Osteoblast (primary cell): ENCODE measurements at places on chromosomes 11 and 22.

DNA sequence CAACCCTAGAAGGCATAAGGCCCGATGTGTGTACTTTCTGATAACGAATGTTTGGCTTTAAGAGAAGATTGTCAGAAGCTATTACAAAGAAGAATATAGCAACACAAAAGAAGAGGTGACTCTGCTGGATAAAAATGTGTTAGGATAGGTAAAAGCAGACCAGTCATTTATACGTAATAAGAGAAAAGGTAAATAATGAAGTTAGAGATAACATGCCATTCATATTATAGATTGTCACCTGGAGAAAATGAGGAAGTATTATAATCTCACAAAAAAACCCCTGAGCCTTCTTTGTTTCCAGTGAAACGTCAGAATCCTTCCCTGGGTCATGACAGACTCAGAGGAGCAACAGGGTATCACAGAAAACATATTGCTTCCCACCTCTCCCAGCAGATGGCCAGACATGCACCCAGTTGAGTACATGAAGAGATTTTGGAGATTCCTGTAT lies 36.1 kb downstream of the PPFIA1 start:
- DNase-seq, result no peak

DNA sequence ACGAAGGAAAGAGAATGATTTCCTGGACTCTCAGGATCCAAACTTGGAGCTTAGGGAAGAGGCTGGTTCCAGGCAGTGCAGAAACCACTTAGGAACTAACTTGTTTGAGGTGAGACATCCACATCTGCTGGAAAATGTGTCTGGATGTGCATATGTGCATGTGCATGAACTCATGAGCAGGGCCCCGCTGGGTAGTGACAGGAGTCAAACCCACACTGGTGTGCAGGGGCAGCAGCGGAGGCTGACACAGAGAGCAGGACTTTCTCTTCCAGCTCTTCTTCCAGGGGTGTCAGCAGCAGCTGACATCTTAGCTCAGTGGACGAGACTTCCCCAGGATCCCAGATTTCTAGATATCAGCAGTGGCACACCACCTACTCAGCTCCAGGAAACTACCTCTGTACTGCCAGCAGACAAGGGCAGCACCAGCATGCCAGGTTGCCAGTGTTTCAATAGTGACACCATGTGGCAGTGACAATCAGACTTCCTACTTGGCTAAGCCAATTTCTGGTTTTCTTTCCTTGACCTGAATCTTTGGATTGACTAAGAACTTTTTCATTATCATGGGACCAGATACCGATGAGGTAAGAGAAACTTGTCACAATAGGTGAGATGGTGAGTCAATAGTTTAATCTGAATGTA lies 227.5 kb upstream of the ZC3H12C start:
- no peak for DNase-seq

- peak; percentile 61 for DNase-seq
Measured at GRCh38 chr11:12280838-12281565, 96.4 kb upstream of the PARVA start.

DNA sequence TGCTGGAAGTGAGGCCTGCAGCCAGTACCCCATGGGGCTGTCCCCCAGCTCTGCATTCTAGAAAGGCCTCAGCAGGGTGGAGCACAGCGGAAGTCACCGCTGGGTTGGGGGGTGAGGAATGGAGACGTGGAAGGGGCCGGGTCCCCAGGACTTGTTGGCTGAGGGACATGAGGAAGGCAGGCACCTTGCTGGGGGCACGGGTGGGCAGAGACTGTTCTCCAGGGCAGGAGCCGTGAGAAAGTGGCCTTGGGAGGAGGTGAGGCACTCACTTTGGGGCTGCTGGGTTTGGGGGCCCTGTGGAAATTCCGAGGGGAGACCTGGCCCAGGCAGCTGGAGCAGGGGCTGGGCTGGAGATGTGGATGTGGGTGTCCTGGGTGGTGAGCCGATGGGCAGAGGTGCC lies 5.0 kb downstream of the TNNI2 start:
- DNase-seq, result no peak

GRCh38 chr22:47474464-47474863 lies 712.0 kb downstream of the TBC1D22A start:
- DNase-seq, result no peak

- DNase-seq, result no peak
Measured at GRCh38 chr11:36362902-36363301, 66.8 kb downstream of the PRR5L start.

DNA sequence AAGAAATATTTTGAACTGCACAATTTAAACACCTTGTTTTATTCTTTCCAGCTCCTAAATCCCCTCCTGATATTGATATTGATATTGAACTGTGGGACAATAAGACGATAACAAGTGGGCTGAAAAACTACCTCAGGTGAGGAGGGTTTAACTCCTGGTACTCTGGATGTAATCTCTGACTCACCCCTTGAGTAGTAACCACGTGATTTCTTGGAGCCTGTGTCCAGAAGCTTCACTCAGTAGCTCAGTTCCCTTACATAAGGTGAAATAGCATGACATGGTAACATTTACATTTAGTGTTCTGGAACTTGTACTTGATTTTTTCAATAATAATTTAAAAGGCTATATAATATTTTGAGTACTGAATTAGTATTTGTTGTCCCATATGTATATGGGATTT lies 168.0 kb downstream of the PGR start:
- no peak for DNase-seq

DNA sequence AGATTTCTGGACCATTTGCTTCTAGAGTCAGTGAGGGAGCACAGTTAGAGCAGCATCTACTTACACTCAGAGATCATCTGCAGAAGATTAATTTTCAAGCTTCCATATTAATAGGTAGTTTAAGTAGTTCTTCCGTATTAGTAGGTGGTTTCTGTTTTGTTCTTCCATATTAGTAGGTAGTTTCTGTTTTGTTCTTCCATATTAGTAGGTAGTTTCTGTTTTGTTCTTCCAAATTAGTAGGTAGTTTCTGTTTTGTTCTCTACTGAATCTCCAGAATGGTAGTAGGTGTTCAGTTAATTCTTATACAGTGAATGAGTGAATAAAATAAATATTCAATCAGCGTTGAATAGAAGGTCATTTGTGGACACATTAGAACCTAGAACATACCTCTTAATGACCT lies 175.7 kb downstream of the TMEM135 start:
- no peak for DNase-seq

DNA sequence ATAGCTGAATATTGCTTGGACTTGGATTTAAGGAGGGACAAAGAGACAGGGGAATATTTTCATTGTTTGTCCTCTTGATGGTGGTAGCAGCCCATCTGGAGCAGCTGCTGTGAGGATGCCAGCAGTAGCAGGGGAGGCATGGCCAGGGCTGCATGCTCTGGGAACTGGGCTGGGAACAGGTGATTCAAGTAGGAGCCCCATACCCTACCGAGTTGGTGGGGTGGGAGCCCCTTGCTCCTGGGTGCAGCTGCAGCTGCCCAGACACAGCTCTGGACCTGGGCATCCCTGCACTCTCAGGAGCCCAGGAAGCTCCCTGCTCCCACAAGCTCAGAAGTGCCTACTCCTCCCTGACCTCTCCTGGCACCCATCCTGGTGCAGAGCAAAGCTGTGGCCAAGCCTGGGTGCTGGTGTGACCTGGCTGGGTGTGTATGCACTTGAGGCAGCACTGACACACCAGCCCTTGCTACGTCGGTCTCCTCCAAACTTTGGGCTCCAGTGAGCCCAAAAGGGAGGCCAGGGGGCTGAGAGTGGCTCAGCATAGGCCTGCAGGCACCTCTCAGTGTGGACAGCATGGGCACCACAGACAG lies 341.8 kb upstream of the CCDC179 start:
- DNase-seq, result no peak

DNA sequence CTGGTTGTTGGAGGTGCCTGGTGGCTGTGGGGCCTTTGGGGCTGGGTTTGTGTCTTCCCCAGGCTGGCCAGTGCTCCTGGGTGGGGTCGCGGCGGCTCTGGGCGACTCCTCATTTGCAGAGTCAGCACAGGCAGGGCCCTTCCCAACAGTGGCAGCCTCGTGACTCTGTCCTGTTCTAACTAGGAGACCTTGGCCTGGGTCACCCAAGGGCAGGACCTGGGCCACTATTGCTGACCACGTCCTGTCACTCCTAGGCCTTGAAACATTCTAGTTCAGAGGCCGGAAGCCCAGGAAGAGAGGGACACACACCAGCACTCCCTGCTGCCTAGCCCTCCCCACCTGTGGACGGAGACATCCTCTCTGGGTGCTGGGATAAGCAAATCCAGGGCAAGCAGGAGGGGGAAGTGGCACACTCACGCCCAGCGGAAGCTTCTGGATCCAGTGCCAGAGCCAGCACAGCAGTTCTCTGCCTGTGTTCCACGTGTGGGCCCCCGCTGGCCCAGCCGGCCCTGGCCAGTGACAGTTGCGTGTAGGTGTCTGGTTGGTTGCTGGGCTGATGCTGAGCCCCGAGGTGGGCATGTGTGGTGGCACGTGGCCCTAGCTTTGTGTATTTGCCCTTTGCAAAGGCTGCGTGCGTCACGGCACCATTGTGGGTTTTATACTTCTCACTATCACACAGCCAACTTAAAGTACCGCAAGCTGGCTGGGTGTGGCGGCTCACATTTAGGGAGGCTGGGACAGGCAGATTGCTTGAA lies 4.3 kb upstream of the CHID1 start:
- DNase-seq, result peak; percentile 87

GRCh38 chr11:7691759-7692350 lies 14.4 kb downstream of the OVCH2 start:
- no peak for DNase-seq

DNA sequence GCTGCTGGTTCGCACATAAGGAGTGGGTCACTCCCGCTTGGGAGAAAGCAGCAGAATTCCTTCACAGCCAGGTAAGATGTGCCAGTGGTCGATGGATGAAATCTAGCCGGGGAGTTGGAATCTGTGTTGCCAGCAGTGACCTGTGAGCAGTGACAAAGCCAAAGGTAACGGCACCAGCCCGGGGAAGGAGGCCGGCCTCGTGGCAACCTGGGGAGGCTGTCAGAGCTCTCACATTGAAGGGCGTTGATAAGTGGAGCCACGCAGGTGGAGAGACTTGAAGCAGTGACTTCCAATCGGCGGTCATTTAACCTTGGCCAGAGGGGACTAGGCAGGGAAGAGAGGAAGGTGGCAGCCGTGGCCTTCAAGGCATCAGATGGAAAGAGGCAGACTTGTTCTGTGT lies 58.8 kb downstream of the ARHGAP8 start:
- DNase-seq, result no peak

DNA sequence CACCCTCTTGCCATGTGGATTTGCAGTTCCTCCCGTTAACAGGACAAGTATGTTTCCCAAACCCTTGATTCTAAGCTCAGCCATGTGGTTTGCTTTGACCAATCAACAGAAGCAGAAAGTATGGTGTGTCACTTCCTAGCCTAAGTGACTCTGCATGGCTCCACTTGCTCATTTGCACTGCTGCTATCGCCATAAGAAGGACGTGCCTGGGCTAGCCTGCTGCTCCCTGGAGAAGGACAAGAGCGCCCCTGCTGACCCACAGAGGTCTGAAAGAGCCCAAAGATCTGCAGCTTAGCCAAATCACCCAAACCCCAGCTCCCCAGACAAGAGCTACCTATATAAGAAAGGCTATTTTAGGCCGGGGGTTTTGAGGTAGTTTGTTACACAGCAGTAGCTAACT lies 18.0 kb downstream of the TBRG1 start:
- no peak for DNase-seq

DNA sequence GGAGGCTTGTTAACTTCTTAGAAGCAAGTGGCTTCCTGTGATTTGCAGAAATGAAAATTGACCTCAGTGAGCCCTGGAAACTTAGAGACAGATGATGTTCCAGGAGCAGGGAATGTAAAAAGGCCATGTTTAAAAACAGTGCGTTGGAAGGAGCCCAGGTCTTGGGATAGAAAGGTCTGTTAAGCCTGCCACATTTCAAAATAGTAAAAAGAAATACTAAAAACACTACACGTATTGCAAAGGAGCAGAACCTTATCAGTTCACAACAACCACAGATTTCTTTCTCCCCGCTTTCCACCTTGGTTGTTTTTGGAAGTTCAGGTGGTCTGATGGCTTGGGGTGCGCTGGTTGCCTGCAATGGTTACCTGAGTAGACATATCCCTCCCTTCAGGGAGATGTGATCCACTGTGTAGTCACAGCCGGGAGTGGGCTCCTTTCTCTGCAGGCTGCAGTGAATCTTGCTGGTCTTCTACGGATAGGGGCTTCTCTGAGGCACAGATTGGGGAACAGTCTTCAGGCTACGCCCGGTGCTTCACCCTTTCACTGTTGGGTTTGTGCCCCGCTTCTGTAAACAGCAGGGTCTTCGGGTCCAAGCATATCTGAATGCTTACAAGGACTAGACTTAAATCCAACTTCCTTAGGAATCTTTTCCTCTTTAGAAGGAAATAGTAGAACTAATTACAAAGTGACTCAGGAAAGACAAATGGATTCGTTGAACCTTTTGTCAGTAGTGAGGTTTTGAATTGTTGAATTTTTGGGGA lies 1.9 kb downstream of the TEAD1 start:
- DNase-seq, result peak; percentile 90

- DNase-seq, result no peak
Measured at GRCh38 chr11:88119561-88119960, 55.7 kb downstream of the RAB38 start.

DNA sequence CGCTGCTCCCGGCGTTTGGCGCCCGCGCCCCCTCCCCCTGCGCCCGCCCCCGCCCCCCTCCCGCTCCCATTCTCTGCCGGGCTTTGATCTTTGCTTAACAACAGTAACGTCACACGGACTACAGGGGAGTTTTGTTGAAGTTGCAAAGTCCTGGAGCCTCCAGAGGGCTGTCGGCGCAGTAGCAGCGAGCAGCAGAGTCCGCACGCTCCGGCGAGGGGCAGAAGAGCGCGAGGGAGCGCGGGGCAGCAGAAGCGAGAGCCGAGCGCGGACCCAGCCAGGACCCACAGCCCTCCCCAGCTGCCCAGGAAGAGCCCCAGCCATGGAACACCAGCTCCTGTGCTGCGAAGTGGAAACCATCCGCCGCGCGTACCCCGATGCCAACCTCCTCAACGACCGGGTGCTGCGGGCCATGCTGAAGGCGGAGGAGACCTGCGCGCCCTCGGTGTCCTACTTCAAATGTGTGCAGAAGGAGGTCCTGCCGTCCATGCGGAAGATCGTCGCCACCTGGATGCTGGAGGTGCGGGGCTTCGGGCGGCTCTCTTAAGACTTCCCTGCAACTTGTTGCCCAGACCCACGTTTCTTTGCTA lies at the start of gene CCND1:
Gene CCND1 (plus strand): TSS at position 162 of the 587 bp plus-strand sequence. CDS start 158 bp downstream, at position 320.
- DNase-seq, result peak; percentile 99

- DNase-seq, result peak; percentile 22
Measured at GRCh38 chr11:123091506-123091905, 29.6 kb upstream of the HSPA8 start.

- no peak for DNase-seq
Measured at GRCh38 chr22:46613606-46614021, 6.6 kb upstream of the GRAMD4 start.
